Kidney (tissue), 22 donors: ENCODE measurements at places on chromosomes 1 and 21. TPM values are rescaled to one million over a fixed set of nuclear protein-coding genes. Genes with fewer than 3 reads are reported as not detected.

- no peaks in the 10 kb centered on the region for H3K36me3 ChIP-seq
- no peak overlapping the region for H3K4me3 ChIP-seq
- no peak overlapping the region for H3K27ac ChIP-seq
- H3K27me3 ChIP-seq = no peaks in the 10 kb centered on the region
- DNase-seq = no peak
Measured at GRCh38 chr1:175390081-175390481, 197.5 kb upstream of the KIAA0040 start.

- H3K27ac ChIP-seq = peak overlapping the region; percentile 3
- peak overlapping the region; percentile 40 for H3K4me3 ChIP-seq
Measured at GRCh38 chr1:218351391-218352074, 6.4 kb downstream of the TGFB2 start.

GRCh38 chr1:91804546-91805023 is 81.4 kb downstream of the TGFBR3 start:
- no peak for DNase-seq
- no peak overlapping the region for H3K4me3 ChIP-seq
- no peak overlapping the region for H3K27ac ChIP-seq
- no peaks in the 10 kb centered on the region for H3K27me3 ChIP-seq

DNA sequence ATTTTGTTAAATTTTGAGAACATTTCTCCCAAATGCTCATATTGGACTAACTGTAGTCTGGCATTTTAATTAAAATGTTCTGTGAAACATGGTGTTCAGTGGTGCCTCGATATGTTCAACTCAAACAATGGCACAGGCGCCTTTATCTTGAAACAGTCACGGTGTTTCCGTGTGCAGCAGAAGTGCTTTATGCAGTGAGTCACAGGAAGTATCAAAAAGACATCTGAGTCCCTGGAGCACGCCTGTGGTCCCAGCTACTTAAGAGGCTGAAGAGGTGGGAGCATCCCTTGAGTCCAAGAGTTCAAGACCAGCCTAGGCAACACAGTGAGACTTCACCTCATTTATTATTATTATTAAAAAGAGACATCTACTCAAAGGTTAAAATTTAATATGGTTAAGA is 52.2 kb downstream of the GREM2 start:
- no peak overlapping the region for H3K27ac ChIP-seq
- H3K36me3 ChIP-seq = no peaks in the 10 kb centered on the region
- no peak for DNase-seq
- H3K4me3 ChIP-seq = no peak overlapping the region

The FCN3 gene
- total RNA-seq = 7.9 TPM

- no peaks in the 10 kb centered on the region for H3K4me1 ChIP-seq
- H3K36me3 ChIP-seq = no peaks in the 10 kb centered on the region
- no peaks in the 10 kb centered on the region for H3K27me3 ChIP-seq
- H3K27ac ChIP-seq = no peak overlapping the region
- no peak for DNase-seq
- H3K4me3 ChIP-seq = no peak overlapping the region
Measured at GRCh38 chr1:218702775-218703174, 357.6 kb downstream of the TGFB2 start.

DNA sequence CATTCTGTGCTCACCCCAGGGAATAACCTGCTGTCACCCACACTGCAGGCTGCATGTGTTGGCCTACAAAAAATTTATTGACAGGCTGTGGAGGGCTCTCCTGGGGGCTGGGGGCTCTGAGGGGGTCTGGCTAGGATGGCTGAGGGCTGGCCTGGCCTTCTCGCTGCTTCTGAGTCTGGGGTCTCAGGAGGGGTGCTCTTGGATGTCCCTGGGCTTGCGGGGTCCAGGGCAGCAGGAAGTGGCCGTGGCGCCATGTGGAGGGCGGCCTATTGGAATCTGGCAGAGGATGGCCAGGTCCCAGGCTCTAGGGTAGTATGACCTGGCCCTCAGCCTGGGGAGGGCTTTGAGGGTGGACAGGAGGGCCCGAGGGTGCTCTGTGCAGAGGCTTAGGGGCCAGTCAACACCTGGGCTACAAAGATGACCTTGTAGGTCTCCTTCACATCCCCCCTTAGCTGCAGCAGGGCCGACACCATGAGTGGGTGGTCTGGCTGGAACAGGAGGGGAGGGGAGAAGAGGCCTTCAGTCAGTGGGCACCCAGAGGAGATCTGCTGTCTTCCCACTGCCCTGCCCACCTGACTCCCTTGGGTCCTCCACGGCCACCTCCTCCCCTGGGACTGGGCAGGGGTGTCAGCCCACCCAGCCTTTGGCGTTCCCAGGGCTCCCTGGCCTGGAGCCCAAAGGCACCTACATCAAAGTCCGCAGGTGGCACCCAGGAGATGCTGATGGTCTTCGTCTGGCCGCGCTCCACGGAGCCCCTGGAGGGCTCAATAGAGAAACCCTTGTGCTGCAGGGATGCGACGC is 3.0 kb upstream of the TMEM52 start:
- peaks cover 7% of the 10 kb centered on the region for H3K4me1 ChIP-seq
- no peak for DNase-seq
- H3K27me3 ChIP-seq = no peaks in the 10 kb centered on the region
- no peak overlapping the region for H3K27ac ChIP-seq
- no peak overlapping the region for H3K4me3 ChIP-seq

GRCh38 chr1:203441766-203442165 is 33.8 kb upstream of the PRELP start:
- no peak overlapping the region for H3K27ac ChIP-seq
- DNase-seq = no peak

DNA sequence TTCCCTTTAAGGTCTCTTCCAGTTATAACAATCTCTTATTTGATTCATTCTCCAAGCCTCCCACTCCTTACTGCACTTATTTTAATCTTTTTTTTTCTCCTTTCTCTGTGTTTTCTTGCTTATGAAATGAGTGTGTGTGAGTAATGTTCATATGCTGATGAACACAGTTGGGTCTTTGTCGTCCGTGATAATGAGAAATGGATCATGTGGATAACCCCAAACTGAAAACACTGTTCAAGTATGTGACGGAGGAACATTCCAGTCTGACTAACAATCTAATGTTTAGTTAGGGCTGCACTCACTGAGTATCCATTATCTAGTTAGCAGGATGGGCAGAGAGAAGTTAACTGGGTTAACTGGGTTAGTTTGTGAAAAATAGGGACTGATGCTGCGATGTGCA is 253.1 kb upstream of the DUSP10 start:
- H3K4me1 ChIP-seq = no peaks in the 10 kb centered on the region
- DNase-seq = no peak
- H3K27me3 ChIP-seq = no peaks in the 10 kb centered on the region
- H3K4me3 ChIP-seq = no peak overlapping the region
- no peak overlapping the region for H3K27ac ChIP-seq

The FNDC10 gene
- 2.6 TPM for total RNA-seq

The IGSF3 gene
- total RNA-seq = 38.8 TPM

The ACKR1 gene
- total RNA-seq = 142 TPM

- H3K27ac ChIP-seq = no peak overlapping the region
- H3K36me3 ChIP-seq = no peaks in the 10 kb centered on the region
- no peak overlapping the region for H3K4me3 ChIP-seq
- H3K27me3 ChIP-seq = no peaks in the 10 kb centered on the region
- no peaks in the 10 kb centered on the region for H3K4me1 ChIP-seq
Measured at GRCh38 chr1:229685149-229685548, 59.1 kb downstream of the URB2 start.

DNA sequence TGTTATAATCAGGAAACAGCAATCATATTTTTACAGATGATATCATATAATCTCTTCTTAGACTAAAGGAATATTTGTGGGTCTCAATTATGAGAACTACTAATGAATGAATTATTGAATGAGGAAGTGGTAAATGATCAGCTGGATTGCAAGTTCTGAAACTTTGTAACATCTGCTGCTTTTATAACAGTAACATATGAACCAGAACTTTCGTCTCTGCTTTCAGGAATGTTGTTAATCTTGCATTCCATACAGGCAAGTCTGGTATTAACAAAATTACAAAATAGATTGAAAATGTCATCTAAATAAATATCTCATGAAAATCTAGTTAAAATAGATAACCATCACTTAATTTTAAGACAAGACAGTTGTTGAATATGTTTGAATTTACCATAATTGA is 110.5 kb upstream of the COL11A1 start:
- no peak for DNase-seq
- no peak overlapping the region for H3K27ac ChIP-seq

- DNase-seq = no peak
- H3K36me3 ChIP-seq = no peaks in the 10 kb centered on the region
- H3K27ac ChIP-seq = no peak overlapping the region
- H3K4me3 ChIP-seq = no peak overlapping the region
- H3K4me1 ChIP-seq = no peaks in the 10 kb centered on the region
Measured at GRCh38 chr1:68293609-68294366, 61.5 kb upstream of the WLS start.

GRCh38 chr1:65921446-65921845 is 128.8 kb downstream of the PDE4B start:
- no peaks in the 10 kb centered on the region for H3K36me3 ChIP-seq
- DNase-seq = no peak
- H3K4me1 ChIP-seq = no peaks in the 10 kb centered on the region

The RPS6KC1 gene
- 13.8 TPM for total RNA-seq

GRCh38 chr1:147201786-147202185 is 23.4 kb downstream of the FMO5 start:
- no peaks in the 10 kb centered on the region for H3K27me3 ChIP-seq
- no peak for DNase-seq
- H3K27ac ChIP-seq = no peak overlapping the region
- H3K4me3 ChIP-seq = no peak overlapping the region
- no peaks in the 10 kb centered on the region for H3K36me3 ChIP-seq
- no peaks in the 10 kb centered on the region for H3K4me1 ChIP-seq

- no peak overlapping the region for H3K4me3 ChIP-seq
- no peak for DNase-seq
Measured at GRCh38 chr1:73813236-73813635, 384.7 kb downstream of the LRRIQ3 start.
